EH (cell line): ENCODE measurements at places on chromosomes 12 and 14.

GRCh38 chr12:16555630-16556029 lies 50.3 kb downstream of the LMO3 start:
- DNase-seq, result no peak

- DNase-seq, result no peak
These were observed 306.6 kb downstream of the DAD1 start for GRCh38 chr14:22282417-22282816.

DNA sequence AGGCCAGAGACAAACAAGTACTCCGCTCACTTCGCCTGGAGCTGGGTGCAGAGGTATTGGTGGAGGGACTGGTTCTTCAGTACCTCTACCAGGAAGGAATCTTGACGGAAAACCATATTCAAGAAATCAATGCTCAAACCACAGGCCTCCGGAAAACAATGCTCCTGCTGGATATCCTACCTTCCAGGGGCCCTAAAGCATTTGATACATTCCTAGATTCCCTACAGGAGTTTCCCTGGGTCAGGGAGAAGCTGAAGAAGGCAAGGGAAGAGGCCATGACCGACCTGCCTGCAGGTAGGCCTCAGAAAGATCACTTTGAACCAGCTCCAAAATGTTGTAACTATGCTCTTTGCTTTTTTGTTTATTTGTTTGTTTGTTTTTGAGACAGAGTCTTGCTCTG lies 1.6 kb downstream of the CRADD start:
- DNase-seq, result no peak

DNA sequence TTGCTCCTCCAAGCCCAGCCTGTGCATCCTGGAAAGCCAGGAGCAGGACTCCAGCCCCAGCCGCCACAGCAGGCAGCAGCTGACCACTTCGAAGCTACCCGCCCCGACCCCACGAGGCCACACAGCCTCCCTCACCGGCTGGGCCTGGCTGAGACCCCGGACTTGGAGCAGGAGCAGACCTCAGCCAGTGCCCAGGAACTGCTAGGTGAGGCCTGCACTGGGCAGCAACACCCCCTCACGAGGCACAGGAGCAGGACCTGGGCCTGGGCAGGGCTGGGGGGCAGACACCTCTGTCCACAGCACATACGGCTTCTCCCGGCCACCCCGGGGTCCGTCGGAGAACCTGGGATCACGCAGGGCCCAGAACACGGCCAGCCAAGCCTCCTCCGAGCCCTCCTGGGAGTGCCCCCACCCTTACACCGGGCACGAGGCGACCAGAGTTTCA lies 137.4 kb upstream of the C14orf180 start:
- DNase-seq, result no peak

GRCh38 chr12:69161829-69162228 lies 77.5 kb upstream of the CPSF6 start:
- peak; percentile 10 for DNase-seq

- DNase-seq, result peak; percentile 55
These were observed 126.9 kb downstream of the DUSP6 start for GRCh38 chr12:89225401-89225800.

GRCh38 chr12:41277946-41278267 lies 89.8 kb downstream of the PDZRN4 start:
- no peak for DNase-seq

- peak; percentile 46 for DNase-seq
These were observed 8.2 kb downstream of the TAS2R19 start for GRCh38 chr12:11014234-11014633.

DNA sequence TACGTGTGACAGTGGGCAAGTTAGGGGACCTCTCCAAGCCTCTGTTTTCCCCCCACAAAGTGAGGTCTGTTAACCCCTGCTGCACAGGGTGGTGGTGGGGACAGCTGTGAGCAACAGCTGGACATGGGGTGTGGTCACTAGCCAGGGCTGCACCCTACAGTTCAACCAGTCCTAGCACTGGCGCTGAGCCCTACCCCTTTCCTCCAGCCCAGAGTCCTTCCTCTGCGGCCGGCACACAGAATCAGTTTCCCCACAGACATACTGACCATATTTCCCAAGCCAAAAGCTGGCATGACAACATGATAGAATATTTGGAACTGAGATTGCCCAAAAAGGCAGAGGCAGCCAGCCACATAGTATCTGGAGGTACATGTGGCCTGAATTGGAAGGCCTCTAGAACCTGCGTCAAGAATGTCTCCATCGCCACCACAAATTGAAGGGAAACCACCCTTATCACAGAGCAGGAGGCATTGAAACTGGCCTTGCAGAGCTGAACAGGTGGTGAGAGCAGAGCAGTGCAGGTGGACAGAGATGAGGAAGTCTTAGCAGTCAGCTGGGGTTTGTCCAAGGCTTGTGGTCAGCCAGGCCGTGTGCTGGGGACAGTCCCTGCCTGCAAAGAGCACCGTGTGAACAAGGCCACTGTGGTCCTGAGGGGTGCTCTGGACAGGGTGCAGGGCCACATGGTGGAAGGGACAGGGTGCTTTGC lies 21.2 kb downstream of the DEGS2 start:
- DNase-seq, result no peak

- no peak for DNase-seq
These were observed 242.2 kb upstream of the NPAS3 start for GRCh38 chr14:32696325-32697091.

DNA sequence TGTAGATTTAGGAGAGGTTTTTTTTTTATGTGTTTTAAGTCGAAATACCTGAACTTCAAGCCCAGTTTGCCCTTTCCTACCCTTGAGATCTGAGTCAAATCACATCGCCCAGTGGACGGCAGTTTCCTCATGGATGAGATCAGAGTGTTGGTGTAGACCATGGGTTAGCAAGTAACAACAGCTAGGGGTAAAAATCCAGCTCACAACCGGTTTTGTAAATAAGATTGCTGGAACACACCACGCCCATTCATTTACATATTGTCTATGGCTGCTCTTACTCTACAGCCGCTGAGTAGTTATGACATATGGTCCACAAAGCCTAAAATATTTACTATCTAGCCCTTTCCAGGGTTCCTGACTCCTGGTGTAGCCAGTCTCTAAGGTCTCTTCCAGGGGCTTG lies 158.5 kb upstream of the PLEKHG7 start:
- DNase-seq, result no peak

GRCh38 chr14:61266436-61266835 lies 14.7 kb downstream of the TMEM30B start:
- peak; percentile 45 for DNase-seq

DNA sequence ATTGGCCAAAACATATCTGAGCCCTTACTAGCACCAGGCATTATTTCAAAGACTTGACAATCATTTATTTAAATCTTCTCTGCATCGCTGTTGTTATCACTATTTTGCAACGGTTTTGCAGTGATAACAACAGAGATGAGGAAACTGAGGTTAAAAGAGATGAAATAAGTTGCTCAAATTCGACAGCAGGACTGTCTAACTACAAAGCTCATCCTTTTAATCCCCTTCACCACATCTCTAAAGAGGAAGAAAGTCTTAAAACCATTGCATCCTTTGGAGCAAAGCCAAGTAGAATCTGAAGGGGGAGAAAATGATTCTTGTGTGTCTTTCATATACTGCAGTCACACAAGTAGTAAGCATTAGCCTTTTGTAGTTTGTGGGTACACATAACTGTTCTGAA lies 14.8 kb upstream of the ETNK1 start:
- no peak for DNase-seq

GRCh38 chr12:75489187-75489586 lies 8.6 kb downstream of the GLIPR1 start:
- no peak for DNase-seq

- no peak for DNase-seq
These were observed 175.8 kb upstream of the GRIN2B start for GRCh38 chr12:14157088-14157747.

DNA sequence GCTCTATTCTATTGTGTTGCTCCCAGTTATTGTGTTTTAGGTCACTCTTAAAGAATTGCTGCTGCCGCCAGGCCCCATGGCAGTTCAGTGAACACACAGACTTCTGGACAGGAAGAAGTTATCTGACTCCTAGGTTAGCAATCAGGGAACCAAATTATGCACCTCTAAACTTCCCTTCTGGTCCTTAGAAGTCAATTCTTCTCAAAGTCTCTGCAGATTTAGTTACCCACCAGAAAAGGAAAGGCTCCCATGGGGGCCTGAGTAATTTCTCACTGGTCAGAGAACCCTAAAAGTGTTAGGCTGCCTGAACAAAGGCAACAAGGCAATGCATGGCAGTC lies 10.0 kb downstream of the EMP1 start:
- DNase-seq, result no peak

GRCh38 chr14:97945631-97946030 lies 1148.4 kb downstream of the VRK1 start:
- DNase-seq, result no peak

- DNase-seq, result no peak
These were observed 2.8 kb downstream of the GPR19 start for GRCh38 chr12:12693111-12693671.

- DNase-seq, result no peak
These were observed 7.1 kb downstream of the RAPGEF3 start for GRCh38 chr12:47751561-47751960.

DNA sequence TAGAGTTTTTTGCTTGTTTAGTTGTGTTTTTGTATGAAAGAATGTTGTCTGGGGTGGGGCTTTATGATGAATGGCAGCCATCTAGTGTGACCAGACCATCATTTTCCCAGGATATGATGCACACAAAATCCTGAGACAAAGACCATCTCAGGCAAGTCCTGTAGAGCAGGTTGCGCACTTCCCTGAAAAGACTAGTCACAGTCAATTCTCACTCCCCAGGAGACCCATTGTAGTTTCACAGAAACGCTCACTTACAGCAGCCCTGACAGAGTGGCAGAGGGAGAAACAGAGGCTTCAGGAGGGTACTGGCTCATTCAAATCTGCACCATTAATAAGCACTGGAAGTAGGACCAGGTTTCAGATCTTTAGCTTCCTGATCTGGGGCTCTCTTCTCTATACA lies 183.2 kb downstream of the TMEM117 start:
- no peak for DNase-seq

DNA sequence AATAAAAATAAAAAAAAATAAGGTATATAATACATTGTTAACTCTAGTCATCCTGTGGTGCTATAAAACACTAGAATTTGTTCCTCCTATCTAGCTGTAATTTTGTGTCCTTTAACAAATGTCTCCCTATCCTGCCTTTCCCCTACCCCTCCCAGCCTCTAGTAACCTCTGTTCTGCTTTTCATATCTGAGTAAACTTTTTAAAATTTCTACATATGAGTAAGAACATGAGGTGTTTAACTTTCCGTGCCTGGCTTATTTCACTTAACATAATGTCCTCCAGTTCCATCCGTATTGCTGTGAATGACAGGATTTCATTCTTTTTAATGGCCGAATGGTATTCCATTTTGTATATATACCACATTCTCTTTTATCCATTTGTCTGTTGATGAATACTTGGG lies 71.3 kb upstream of the GNG2 start:
- no peak for DNase-seq

DNA sequence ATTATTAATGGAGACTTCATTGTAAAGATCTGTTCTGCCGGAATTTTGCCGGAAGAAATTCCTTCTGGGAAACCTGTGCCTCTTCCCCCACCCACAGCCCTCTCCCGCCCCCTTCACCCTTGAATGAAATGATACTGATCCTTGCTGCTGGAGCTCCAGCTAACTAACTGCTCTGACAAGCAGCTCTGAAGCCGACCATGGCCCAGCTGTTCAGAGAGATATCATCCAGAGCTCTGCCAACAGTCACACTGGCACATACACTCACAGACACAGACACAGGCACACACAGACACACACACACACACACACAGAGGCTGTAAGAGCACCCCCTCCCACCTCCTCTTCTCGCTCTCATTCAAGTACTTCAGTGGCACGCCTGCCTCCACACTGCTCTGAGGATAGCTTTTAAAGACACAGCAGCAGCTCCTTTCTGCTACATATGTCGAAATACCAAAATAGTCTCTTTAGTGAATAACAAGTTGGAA lies 88.6 kb downstream of the R3HDM2 start:
- peak; percentile 1 for DNase-seq

DNA sequence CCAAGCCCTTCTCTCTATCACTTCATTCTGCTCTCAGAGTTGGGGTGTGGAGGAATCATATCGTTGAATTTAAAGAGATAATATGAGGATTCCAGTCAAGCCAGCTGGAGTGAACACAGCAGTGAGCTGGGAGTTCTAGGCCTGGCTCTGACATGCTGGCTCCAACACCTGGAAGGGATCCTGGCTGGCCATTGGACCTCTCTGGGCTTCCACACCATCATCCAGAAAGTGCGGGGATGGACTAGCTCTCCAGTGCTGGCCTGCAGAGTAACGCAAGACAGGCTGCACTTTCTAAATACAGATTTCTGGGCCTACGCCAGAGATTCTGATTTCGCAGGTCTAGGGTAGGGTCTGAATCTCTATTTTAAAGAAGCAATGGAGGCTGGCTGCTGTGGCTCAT lies 34.8 kb upstream of the HDAC7 start:
- no peak for DNase-seq

DNA sequence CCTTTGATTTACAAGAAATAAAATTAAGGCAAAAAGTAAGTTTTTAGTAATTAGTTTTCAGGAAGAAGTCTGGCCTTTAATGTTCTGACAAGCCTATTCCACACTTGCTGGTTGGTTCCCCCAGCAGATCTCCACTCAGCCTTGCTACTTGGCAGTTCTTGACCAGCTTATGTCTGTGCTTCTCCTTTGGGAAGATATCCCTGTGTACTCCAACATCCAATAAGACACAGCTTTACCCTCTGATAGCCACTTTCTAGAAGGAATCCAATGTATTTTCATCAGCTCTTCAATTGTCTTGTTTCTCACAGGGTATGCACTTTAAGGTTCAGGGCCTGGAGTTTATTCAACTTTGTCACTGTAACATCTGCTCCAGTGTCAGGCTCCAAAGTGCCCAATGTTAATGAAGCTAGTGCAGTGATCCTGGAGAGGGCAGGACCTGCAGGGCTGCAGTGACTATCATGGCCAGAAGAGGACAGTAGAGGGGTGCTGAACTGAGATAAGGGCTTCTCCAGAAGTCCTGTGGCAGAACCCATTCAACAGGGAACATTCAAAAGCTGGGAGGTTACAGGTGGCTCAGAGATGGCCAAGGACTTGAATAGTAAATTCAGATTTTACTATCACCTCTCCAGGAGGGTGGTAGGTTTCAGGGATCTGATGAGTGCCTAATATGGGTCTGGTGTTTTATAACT lies 22.9 kb downstream of the JKAMP start:
- DNase-seq, result peak; percentile 61

GRCh38 chr12:108600702-108601007 lies 2.8 kb upstream of the TMEM119 start:
- no peak for DNase-seq

DNA sequence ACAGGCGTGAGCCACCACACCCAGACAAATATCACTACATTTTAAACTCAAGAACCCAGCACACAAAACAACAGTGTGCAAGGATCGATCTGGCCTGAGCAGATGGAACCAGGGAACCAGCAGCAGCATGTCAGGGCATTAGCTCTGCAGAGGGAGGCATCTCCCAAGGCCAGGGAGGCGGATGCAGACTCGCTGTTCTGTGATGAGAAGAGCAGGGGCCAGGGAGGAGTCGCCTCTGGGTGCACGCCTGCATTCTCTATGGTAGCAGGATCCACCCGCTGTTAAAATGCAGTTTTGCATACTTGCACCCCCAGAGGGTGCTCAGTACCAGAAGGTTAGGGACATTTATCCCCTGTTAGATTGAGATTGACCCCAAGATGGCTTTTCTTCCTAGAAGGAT lies 17.9 kb downstream of the PGAM5 start:
- DNase-seq, result no peak
